ENCODE measurements at places on chromosomes 1 and 21. TPM values are rescaled to one million over a fixed set of nuclear protein-coding genes. Genes with fewer than 3 reads are reported as not detected.

Gene SPRR3
- total RNA-seq: not detected

Gene OR2M3
- total RNA-seq: not detected

Gene TRIM63
- total RNA-seq: 0.53 TPM

Gene IL19
- total RNA-seq: not detected

Gene TRIM46
- 0.35 TPM for total RNA-seq

Gene HES2
- total RNA-seq: 6.4 TPM

- DNase-seq: peak; percentile 77
These were observed 690 bp downstream of the B3GALNT2 start for GRCh38 chr1:235503403-235504121.

DNA sequence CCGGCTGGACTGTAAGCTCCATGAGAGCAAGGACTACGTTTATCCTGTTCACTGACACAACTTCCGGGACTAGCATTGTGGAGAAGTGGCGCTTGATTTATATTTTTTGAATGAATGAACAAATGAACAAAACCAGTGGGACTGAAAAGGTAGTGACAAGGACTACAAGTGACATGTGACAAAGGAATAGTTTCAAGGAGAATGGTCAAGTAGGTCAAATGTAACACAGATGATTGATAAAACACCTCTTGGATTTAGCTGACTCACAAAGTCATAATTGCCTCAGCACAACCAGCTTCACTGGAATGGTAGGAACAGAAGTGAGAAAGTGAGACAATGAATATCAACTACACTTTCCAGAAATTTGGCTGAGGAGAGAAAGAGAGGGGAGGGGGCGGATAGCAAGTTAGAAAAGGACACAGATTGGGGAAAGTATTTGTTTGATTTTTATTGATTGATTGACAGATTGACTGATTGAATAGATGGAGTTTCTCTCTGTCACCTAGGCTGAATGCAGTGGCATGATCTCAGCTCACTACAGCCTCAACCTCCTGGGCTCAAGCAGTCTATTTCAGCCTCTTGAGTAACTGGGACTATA, 14.2 kb downstream of the MTF1 start:
- no peak for DNase-seq

DNA sequence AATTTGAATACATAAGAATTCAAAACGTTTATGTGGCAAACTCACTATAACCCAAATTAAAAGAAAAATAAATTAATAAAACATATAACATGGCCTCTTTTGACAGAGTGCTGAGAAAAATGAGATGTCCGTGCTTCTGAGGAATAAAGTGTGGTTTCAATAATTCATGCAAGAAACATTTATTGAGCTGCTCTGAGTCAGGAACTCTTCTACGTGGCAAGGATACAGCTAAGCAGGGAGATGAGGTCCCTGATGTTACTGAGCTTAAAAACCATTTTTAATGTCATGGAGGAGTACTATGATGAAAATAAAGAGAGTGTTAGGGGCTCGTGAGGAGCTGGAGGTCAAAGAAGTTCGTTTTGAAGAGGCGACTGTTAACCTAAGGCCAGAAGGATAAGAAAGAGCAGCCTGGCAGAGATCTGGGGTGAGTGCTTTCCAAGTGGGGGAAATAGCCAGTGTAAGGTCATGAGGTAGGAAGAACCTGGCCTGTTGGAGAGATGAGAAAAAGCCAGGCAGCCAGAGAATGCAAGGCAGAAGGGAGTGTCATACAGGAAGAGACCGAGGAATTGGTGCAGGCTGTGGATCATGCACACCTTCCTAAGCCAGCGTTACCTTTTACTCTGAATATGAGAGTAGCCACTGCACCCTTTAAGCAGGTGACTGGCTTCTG, 182.2 kb upstream of the DUSP10 start:
- DNase-seq: no peak

DNA sequence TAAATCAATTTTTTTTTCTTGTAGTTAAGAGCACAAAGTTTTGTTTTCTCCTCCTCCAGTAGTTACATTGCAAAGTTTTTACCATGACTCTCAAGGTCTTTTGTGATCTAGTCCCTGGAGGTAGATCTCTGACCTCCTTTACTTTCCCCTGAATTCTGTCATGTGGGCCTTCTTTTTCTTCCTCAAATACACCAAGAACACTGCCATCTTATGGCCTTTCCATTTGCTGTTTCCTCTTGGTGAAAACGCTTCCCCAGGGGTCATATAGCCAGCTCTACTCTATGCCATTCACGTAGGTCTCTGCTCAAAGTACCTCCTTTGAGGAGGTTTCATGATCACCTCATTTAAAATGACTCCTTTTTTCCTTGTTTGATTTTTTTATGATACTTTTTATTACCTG, 2.7 kb downstream of the DDX20 start:
- no peak for DNase-seq

- no peak for DNase-seq
These were observed 108.9 kb upstream of the FMN2 start for GRCh38 chr1:239982762-239983161.

- DNase-seq: no peak
These were observed 36.1 kb downstream of the BRINP2 start for GRCh38 chr1:177206831-177207355.

- no peak for DNase-seq
These were observed 84.2 kb downstream of the KIRREL1 start for GRCh38 chr1:158077411-158078256.

DNA sequence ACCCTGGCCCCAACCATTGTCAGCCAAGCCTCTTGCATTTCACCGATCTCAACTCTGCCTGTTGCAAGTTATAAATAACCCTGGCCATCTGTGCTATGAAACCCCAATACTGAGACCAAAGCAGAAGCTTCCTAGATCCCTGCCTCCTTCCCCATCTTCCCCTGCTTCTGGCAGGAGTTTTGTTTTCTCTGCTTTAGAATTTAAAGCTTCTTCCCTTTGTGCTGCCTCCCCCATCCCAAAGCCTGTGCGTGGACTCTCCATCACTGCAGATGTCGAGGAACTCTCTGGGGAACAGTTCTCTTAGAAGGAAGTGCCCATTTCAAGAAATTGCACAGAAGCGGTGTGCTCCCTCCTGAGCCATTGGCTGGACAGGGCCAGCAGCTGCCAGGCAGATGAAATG, 17.4 kb upstream of the MYOG start:
- no peak for DNase-seq

Measured in lower lobe of right lung (tissue), 2 donors.